ENCODE measurements at places on chromosomes 11 and 22. TPM values are rescaled to one million over a fixed set of nuclear protein-coding genes. Genes with fewer than 3 reads are reported as not detected.
A peak's percentile ranks its signal among the peaks of the same experiment; 100 is the strongest.

PRODH gene
- polyA plus RNA-seq, result 197 TPM

SLCO2B1 gene
- polyA plus RNA-seq, result 81.4 TPM

KRTAP5-9 gene
- polyA plus RNA-seq, result 0.45 TPM

SLC7A4 gene
- 31.4 TPM for polyA plus RNA-seq

MUC5AC gene
- 0.37 TPM for polyA plus RNA-seq

MMP12 gene
- polyA plus RNA-seq, result 0.66 TPM

C11orf52 gene
- polyA plus RNA-seq, result 14.6 TPM

GSTT2 gene
- polyA plus RNA-seq, result 0.22 TPM

RIMBP3C gene
- 0.04 TPM for polyA plus RNA-seq

GRCh38 chr22:36213586-36213985 is 12.0 kb upstream of the APOL4 start:
- H3K36me3 ChIP-seq, result no peaks in the 10 kb centered on the region
- H3K27ac ChIP-seq, result no peak overlapping the region
- H3K27me3 ChIP-seq, result no peaks in the 10 kb centered on the region

DNA sequence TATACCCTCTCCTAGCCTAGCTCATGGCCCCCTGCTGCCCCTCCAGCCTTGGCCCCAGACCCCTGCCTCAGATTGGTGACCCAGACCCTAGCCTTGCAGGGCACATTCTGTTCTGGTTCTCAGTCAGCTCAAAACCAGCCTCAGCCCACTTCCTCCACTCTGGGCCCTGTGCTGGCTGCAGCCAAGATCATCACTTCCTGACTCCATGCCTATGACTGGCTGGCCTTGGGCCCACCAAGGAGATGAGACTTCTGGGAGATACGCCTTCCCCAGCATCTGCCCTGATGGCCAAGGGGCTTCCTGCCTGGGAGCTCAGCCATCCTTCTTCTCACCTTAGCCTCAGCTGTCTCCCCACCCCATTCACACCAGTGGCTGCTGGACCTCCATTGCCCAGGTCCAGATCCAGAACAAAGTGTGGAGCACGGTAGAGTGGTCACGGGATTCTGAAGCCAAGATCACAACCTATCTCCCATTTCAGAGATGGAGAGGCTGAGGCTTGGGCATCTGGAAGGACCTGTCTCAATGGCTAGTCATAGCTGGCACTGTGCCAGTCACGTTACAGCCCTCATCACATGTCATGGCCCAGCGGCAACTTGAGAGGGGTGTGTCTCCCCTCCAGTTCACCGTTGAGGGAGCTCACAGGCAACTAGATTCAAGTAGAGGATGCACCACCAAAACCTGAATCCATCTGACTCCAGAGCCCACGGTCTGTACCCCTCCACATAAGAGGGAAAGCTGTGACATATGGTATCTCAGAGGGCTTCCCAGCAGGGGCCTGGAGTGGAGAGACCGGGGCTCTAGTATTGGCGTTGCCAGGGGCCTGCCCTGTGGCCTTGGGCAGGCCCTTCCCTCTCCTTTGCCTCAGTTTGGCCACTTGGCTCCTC is 43.0 kb upstream of the KLHL35 start:
- no peaks in the 10 kb centered on the region for H3K27me3 ChIP-seq
- H3K27ac ChIP-seq, result no peak overlapping the region
- DNase-seq, result no peak

- H3K4me1 ChIP-seq, result no peaks in the 10 kb centered on the region
- DNase-seq, result no peak
- H3K27ac ChIP-seq, result no peak overlapping the region
- H3K36me3 ChIP-seq, result no peaks in the 10 kb centered on the region
- no peak overlapping the region for H3K4me3 ChIP-seq
These were observed 315.6 kb downstream of the RAB38 start for GRCh38 chr11:87859636-87860035.

GRCh38 chr22:30370641-30371230 is 13.9 kb downstream of the CCDC157 start:
- H3K4me1 ChIP-seq, result no peaks in the 10 kb centered on the region
- H3K27me3 ChIP-seq, result no peaks in the 10 kb centered on the region
- no peak overlapping the region for H3K4me3 ChIP-seq
- H3K27ac ChIP-seq, result no peak overlapping the region
- no peak for DNase-seq

DNA sequence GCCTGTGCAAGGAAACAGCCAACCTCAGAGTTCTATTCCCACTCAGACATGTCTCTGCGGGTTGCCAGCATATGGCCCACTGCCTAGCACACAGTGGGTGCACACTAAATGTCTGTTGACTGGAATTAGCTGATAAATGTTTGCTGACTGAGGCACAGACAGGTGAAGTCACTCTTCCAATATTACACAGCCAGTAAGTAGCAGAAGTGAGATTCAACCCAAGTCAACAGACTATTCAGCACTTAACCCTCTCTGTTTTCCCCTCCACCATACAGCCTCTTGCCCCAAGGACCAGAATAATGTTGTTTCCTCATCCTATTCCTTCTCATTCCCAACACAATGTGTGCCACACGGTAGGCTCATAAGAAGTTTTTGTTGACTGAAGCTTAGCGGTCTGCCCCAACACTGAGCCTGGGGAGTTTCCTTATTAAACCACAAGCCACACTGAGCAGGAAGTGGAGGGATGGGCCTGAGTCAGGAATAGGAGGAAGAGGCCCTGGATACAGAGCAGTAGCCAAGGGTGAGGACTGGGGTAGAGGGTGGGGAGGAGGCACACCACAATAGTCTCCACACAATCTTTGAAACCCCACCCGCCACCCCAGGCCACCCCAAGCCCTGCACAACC is 15.7 kb upstream of the IL10RA start:
- H3K27ac ChIP-seq, result no peak overlapping the region
- H3K4me1 ChIP-seq, result peaks cover 9% of the 10 kb centered on the region
- no peaks in the 10 kb centered on the region for H3K27me3 ChIP-seq

GRCh38 chr11:17719938-17720795 is 796 bp downstream of the MYOD1 start:
- no peaks in the 10 kb centered on the region for H3K4me1 ChIP-seq
- H3K27ac ChIP-seq, result no peak overlapping the region
- no peak overlapping the region for H3K4me3 ChIP-seq
- H3K36me3 ChIP-seq, result no peaks in the 10 kb centered on the region

DNA sequence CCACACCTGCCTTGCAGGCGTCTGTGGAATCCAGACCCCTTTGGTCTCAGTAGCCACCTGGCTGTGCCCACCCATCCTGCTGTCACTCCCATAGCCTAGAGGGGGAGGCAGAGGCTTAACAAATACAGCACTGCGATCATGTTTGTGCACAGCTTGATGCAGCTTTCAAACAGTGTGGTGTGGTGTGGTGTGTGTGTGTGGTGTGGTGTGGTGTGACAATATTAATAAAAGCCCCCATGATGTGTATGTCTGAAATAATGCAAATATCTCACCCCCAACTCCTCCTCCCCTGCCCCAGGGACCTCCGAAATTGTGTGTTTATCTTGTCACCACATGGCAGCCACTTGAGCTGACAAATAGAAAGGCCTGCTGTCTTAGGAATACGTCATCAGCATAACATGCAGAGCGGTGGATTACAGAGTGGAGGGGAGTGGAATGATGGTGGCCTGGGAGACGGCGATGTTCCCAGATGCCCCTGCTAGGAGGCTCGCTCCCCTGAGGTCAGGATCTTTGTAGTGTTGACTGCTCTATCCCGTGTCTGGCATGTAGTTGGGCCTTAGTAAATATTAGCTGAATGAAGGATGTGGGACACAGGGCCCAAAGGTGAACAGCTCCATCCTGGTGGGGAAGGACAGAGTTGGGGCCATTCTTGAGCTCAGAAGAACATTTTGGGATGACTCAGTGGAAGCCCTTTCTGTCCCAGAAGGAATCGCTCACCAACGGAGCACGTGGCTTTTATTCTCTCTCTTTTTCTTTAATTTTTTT is 2.8 kb downstream of the PDXP start:
- no peaks in the 10 kb centered on the region for H3K27me3 ChIP-seq
- H3K4me3 ChIP-seq, result no peak overlapping the region
- H3K36me3 ChIP-seq, result peaks cover 25% of the 10 kb centered on the region
- peak; percentile 73 for DNase-seq
- peaks cover 33% of the 10 kb centered on the region for H3K4me1 ChIP-seq

- peaks cover 19% of the 10 kb centered on the region for H3K27me3 ChIP-seq
- H3K4me1 ChIP-seq, result peaks cover 18% of the 10 kb centered on the region
- H3K4me3 ChIP-seq, result no peak overlapping the region
- H3K36me3 ChIP-seq, result no peaks in the 10 kb centered on the region
- DNase-seq, result no peak
These were observed 1.2 kb downstream of the CARNS1 start for GRCh38 chr11:67416416-67417335.

DNA sequence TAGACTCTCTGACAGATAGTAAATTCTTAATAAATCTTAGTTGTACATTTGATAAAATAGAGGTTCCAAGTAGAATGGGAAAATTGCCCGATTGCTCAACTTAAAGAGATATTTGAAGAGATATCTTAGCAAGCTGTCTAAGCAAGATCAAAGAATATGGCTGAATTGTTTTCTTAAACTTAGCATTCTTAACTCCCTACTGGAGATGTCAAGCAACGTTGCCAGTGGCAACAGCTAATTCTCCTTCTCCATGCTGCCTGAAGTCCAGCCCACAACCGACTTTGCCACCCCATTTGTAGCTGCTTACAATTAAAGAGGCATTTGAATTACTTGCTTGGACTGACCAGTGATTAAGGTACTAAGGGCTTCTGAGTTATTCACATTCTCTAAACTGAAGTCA is 94.4 kb downstream of the FAM181B start:
- H3K4me3 ChIP-seq, result no peak overlapping the region
- H3K27ac ChIP-seq, result no peak overlapping the region
- no peaks in the 10 kb centered on the region for H3K27me3 ChIP-seq
- H3K4me1 ChIP-seq, result no peaks in the 10 kb centered on the region
- no peak for DNase-seq

DNA sequence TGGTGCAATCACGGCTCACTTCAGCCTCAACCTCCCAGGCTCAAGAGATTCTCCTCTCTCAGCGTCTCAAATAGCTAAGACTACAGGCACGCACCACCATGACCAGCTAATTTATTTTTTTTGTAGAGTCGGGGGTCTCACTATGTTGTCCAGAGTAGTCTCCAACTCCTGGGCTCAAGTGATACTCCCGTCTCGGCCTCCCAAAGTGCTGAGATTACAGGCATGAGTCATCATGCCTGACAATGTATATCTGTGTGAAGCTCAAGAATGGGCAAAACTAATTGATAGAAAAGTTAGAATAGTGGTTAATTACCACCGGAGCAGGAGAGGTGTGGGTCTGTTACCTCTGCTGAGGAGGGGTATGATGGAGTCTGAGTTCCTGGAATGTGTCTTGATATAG is 9.1 kb upstream of the SLC43A3 start:
- H3K27ac ChIP-seq, result no peak overlapping the region
- H3K36me3 ChIP-seq, result no peaks in the 10 kb centered on the region
- peaks cover 18% of the 10 kb centered on the region for H3K4me1 ChIP-seq
- DNase-seq, result no peak

GRCh38 chr11:66922551-66922950 is 35.6 kb downstream of the PC start:
- no peak overlapping the region for H3K4me3 ChIP-seq
- H3K4me1 ChIP-seq, result no peaks in the 10 kb centered on the region
- no peak for DNase-seq
- H3K27ac ChIP-seq, result no peak overlapping the region
- H3K36me3 ChIP-seq, result no peaks in the 10 kb centered on the region

GRCh38 chr11:75938543-75938942 is 123.5 kb downstream of the UVRAG start:
- no peak overlapping the region for H3K27ac ChIP-seq
- H3K36me3 ChIP-seq, result no peaks in the 10 kb centered on the region
- H3K4me1 ChIP-seq, result no peaks in the 10 kb centered on the region
- DNase-seq, result no peak

DNA sequence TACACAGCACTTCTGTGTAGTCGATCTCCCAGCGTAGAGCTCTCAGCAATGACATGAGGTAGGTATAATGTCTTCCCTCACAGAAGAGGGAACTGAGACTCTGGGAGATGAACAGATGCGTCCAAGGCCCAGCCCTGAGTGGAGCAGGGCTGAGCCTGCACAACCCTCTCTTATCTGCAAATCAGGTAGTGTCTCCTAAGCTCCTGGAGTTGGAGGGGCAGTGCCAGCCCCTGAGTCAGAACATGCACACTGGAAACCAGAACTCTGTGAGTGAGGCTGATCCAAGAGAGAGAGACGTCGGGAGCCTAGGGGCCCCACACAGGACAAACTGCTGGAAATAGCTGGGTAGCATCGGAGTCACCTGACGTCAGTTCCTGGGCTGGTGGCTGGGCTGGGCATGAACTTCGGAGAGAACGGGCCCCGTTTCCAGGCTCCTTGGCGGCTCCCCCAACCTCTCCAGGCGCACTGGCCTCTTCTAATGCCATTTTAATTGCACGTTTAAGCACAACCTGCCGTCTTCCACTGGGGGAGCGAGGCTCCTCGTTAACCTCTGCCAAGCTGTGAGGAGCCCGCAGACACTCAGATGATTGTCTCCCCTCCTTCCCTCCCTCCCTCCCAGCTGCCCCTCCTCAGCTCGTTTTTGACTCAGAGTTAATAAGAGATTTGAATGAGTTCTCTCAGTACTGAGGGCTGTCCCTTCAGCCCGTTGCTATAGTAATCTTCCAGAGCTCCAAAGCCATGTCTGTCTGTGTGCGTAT is 191.2 kb upstream of the TBCEL start:
- no peaks in the 10 kb centered on the region for H3K27me3 ChIP-seq
- no peak overlapping the region for H3K4me3 ChIP-seq
- H3K4me1 ChIP-seq, result peaks cover 10% of the 10 kb centered on the region
- no peaks in the 10 kb centered on the region for H3K36me3 ChIP-seq

DNA sequence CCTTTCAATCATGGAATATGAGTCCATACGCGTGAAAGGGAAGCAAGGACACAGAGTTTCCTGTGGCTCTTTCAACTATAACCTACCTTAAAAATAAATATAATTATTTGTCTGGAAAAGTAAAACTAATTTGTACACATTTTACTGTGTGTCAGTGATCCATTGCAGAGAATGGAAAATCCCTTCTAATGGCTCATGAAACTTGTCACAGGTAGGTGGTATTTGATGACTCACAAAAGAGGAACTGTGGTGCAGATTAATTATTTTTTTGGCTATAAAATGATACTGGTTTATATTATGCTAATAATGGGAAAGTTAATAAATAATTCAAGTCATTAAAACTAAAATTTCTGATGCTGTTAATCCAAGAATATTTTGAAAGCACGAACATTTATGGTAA is 792.2 kb downstream of the METTL15 start:
- no peak overlapping the region for H3K4me3 ChIP-seq
- DNase-seq, result no peak
- H3K36me3 ChIP-seq, result no peaks in the 10 kb centered on the region
- no peaks in the 10 kb centered on the region for H3K27me3 ChIP-seq
- no peaks in the 10 kb centered on the region for H3K4me1 ChIP-seq
